Renal cortical epithelial cell (primary cell): ENCODE measurements at places on chromosomes 6 and 20. TPM values are rescaled to one million over a fixed set of nuclear protein-coding genes. Genes with fewer than 3 reads are reported as not detected.

EFCAB8 gene
- total RNA-seq, result 0.05 TPM in 1 of 2 replicates, not detected in the other

PTCRA gene
- total RNA-seq, result not detected in 2 replicates

FKBP1C gene
- total RNA-seq, result 0.10 and 0.17 TPM in 2 replicates

FAM184A gene
- total RNA-seq, result 0.99 and 2.1 TPM in 2 replicates

ADGB gene
- total RNA-seq, result not detected in 2 replicates

MEP1A gene
- total RNA-seq, result not detected in 2 replicates

SLC17A1 gene
- 7.6 and 18.4 TPM in 2 replicates for total RNA-seq

GZF1 gene
- total RNA-seq, result 15.6 and 20.0 TPM in 2 replicates

BPIFA1 gene
- total RNA-seq, result not detected in 2 replicates

ZNF391 gene
- total RNA-seq, result 0.69 and 6.6 TPM in 2 replicates

C6orf141 gene
- total RNA-seq, result 2.4 and 4.7 TPM in 2 replicates

STX16 gene
- 25.9 and 60.6 TPM in 2 replicates for total RNA-seq

C20orf204 gene
- 0.45 TPM in 1 of 2 replicates, not detected in the other for total RNA-seq
